Stimulated activated CD8-positive, alpha-beta memory T cell treated with anti-CD3 and anti-CD28 coated beads, Interleukin-7, amount 100 ng/mL, for 1 hour (primary cell): ENCODE measurements at places on chromosomes 6 and 20.

DNA sequence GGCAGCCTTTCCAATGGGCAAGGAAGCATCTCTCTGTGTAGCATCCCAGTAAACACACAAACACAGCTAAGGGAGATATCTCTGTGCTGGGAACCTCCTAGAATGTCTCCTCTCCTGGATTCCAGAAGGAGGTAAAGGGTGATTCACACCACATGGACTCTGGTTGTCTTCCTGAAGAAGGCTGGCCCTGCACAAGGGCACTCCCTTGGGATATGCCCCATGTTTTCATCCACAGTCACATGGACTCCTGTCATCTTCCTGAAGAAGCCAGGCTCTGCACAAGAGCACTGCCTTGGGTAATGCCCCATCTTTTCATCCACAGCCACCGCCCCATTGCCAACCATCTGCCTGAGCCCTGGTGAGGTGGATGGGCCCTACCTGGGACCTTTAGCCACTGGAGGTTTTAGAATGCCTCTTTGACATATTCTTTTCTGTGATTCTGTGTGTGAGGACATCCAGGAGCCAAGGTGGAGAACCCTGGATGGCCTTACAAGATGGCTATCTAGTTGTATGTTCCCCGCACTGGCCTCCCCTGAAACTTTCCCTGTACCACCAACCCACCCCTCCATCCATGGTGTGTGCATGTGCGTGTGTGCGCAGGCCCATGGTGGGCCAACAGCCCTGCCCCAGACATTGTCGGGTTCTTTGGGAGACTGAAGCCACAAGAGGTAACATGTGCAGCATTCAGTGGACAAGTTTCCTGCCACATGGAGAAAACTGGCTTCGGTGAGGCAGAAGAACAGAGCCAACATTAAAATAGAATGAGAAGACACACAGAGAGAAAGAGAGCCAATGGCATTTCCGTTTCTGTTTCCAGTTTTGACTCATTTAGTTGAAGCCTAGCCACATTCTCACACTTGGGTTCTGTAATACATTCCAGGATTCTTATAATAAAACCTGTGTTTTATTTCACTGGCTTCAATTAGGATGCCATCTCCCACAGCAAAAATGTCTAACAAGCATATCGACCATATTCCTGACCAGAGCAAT is 110.2 kb upstream of the CST7 start:
- no peak for DNase-seq

GRCh38 chr6:7770601-7771000 is 44.7 kb downstream of the BMP6 start:
- no peak for DNase-seq

DNA sequence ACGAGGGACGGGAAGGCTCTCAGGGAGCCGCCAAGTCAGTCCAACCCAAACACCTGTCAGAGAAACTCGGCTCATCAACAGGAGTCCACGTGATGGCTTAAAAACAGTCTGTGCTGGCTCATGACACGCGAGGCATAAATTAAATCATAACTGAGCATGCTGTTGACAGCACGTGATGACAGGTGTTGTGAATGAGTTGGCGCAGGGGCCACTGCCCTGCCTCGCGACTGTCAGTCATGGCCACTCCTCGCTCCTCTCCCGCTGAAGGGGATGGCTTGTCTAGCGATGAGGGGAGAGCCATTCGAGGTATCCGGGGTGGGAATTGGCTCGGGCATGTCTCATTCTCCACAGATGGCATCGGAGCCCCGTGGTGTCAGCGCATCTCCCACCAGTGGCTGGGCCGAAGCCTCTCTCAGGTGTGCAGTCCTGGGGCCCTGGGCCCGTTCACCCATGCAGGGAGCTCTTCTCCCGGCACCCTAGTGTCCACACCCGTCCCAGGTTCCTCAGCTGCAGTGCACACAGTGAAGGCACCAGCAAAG is 313.3 kb downstream of the BMP7 start:
- DNase-seq: no peak

DNA sequence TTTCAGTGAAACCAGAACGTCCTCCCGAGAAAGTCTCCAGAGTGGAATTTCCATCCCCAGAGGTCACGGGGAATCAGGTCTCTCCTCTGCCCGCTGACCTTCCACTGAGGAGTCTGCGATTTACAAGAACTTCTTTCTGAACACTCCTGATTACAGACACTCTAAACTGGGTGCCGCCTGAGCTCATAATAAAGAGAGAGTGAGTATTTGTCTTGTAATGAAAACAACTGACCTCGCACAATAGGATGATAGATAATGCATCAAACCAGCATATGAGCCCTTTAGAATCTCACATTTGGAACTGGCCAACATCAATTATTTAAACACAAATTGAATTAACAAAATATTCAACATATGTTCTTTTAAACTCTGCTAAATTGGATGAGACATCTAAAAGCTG is 47.5 kb downstream of the DLL1 start:
- DNase-seq: no peak

DNA sequence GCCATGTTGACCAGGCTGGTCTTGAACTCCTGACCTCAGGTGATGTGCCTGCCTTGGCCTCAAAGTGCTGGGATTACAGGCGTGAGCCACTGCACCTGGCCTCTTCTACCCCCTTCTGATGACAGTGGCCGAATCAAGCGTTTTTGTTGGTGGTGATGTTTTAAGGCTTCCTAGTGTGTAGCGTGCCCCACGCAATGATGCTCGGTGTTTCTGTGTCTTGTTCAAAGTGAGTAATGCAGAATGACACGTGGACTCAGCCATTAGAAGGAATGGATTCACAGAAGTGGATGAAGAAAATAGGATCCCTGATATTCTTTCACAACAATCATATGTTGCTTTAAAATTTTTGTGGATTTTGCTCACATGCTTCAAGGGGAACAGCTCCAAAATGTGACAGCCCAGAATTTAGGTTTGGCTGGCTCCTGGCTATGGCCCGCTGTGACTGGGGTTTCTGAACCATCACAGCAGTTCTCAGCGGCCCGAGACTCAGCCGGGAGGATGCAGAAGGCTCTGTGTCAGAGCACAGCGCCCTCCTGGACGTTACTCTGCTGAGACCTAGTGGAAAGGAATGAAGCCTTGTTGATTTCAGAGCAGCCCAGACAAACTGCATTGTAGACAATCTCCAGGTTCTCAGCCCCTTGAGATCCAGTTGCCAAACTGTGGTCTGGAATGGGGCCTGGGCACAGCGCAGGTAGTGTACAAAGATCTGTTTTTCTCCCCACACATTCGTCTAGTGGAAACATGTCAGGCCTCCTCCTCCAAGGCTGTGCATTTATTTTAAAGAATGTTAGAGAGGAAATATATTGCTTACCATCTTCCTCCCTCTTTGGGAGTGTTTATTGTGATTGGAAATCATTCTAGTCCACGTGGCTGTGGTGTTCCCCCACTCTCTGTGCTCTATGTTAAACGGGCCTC is 57.6 kb upstream of the TIAM2 start:
- DNase-seq: no peak

DNA sequence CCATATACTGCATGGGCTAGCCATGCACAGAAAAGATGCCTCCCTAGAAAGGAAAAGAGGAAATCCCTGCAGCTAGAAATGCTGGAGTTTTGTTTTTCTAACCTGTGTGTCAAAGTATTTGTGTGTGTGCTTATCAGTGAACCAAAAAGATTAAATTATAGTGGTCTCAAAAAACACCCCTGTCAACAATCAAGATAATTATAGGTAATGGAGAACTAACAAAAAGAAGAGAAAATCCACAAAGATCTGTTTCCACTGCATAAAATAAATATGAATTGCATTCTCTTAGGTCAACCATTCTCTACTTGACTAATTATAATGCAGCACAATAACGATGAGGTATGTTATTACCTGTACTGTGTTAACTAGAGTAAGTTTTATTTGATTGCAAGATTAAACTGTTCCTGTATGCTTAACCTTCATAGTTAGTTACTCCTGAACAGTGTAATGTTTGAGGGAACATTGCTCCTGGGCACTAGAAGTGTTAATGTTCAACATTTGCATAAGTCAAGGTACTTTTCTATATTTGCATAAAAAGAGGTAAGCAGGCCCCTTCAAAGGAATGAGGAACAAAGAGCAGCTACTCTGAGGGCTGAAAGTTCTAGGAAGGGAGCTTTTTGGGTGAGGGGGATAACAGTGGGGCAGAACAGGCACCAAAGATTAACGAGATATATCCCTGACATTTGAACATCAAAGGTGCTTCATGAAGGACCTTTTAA is 212.1 kb downstream of the BTBD9 start:
- DNase-seq: no peak

DNA sequence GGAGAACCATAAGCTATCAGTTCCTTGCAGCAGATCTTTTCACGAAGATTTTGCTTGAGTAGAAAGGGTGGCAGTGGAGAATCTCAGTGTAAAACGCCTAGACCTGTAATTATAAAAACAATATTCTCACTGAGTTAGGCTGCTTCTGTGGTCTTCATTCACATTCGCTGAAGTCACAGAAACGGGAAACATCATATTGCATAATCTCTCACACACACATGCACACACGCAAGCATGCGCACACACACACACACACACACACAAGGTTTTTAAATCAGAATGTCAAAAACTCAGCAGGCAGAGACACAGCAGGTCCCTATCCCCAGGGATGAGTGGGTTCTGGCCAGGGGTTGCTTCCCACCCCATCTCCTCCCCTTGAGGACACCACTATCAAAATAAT is 175.5 kb downstream of the ATXN1 start:
- no peak for DNase-seq

GRCh38 chr6:64213697-64214096 is 578.1 kb downstream of the PHF3 start:
- DNase-seq: no peak

DNA sequence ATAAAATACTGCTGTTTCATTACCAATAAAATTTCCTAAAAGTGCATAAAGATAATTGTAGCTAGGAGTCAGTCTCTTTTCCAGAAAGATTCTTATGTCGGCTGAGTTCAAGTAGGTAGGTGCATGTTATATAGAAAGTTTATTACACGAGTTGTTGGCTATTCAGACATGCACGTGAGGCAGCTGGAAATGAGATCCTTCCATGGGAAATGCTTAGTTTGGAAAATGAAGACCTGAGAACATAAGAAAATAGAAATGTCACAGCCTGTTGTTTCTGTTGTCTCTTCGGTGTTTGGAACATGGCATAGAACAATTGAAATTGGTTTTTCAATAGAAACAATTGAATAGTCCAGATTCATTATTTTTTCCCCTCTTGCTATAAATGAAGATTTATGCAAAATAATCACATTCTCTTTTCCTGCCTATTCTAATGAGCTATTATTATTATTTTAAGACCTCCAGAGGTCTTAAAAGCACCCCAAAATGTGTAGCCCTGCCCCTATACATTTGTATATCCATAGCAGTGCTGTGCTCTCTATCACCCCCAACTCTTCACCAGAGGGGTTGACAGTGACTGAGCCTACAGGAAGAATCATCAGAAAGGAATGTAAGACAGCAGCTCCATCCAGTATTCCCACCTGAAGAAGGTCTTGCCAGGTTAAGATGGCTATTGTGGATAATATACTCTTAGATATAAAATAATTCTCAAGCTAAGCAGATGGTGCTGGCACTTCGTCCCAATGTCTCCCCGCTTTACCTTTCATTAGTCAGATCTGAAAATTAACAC is 82.2 kb downstream of the ZDHHC14 start:
- DNase-seq: no peak

DNA sequence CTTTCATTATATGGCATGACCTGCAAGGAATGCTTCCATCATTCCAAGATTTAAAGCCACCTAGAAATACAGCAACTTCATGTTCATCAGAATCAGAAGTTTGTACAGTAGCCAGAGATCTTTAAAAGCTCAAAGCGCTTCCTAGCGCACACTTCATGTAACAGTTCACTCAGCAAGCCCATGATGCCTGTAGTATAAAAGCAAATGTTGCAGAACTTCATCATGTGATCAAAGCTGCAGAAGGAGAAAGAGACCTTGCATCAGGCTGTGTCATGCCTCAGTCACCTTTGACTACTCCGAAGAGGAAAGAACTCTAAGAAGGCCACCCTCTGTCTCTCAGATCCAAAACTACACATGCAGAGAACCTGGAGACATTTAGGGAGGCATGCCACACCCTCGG is 78.5 kb downstream of the AGPAT4 start:
- no peak for DNase-seq

DNA sequence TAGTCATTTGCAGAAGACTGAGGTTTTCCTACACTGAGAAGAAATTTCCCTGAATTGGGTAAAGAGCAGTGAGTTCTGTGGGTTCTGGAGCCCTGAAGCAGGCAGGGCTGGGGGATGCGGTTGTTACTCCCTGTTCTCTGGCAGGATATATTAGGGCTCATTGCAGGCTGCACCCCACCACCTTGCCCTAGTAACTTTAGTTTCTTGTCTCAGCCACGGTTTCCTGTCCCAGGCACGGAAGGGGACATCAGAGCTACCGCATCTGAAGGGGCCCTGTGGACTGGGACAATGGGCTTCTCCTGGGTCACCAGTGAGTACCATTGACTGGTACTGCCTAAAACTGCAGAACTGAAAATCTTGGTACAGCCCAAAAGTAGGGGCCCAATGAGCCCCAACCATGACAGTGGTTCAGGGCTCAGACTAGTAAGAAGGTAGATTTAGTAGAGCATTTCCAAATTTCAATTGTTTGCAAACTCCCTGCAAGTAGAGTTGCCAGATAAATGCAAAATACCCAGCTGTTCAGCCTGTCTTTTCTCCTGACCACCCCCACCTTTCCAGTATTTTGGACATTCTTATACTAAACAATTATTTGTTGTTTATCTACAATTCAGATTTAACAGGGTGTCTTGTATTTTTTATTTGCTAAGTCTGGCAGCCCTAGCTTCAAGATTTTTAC is 54.5 kb upstream of the EYA2 start:
- no peak for DNase-seq

GRCh38 chr6:138691595-138692057 is 81.9 kb upstream of the CCDC28A start:
- DNase-seq: no peak

- DNase-seq: no peak
Measured at GRCh38 chr6:53481323-53481722, 63.6 kb downstream of the GCLC start.

GRCh38 chr6:169101036-169101805 is 152.4 kb downstream of the THBS2 start:
- DNase-seq: no peak

GRCh38 chr6:124040655-124041054 is 237.0 kb downstream of the NKAIN2 start:
- DNase-seq: no peak

- no peak for DNase-seq
Measured at GRCh38 chr6:40599555-40599954, 12.4 kb upstream of the LRFN2 start.

DNA sequence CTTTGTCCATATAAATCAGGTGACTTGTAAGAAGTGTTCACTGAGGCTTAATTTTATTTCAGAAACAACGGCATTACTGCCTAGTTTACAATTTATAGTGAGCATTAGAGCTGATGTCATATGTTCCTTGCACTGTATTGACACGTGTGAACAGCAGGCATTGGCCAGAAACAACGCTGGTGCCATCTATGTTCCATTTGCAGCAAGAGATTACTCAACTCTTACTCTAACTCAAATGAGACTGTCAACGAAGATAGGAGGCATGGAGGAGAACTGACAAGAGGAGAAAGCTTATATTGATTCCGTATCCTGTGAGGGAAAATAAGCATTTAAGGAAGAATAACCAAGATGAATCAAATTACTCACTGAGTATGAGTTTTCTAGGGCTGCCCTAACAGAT is 48.4 kb downstream of the MTFR2 start:
- DNase-seq: no peak

- DNase-seq: no peak
Measured at GRCh38 chr6:19327241-19327640, 509.9 kb upstream of the ID4 start.

- no peak for DNase-seq
Measured at GRCh38 chr6:43997345-43997677, 129.9 kb downstream of the MRPL14 start.
